Stimulated activated CD4-positive, alpha-beta T cell treated with anti-CD3 and anti-CD28 coated beads, Interleukin-2, amount 100 ng/mL, for 4 hours (primary cell): ENCODE measurements at places on chromosomes 11 and 22.

DNA sequence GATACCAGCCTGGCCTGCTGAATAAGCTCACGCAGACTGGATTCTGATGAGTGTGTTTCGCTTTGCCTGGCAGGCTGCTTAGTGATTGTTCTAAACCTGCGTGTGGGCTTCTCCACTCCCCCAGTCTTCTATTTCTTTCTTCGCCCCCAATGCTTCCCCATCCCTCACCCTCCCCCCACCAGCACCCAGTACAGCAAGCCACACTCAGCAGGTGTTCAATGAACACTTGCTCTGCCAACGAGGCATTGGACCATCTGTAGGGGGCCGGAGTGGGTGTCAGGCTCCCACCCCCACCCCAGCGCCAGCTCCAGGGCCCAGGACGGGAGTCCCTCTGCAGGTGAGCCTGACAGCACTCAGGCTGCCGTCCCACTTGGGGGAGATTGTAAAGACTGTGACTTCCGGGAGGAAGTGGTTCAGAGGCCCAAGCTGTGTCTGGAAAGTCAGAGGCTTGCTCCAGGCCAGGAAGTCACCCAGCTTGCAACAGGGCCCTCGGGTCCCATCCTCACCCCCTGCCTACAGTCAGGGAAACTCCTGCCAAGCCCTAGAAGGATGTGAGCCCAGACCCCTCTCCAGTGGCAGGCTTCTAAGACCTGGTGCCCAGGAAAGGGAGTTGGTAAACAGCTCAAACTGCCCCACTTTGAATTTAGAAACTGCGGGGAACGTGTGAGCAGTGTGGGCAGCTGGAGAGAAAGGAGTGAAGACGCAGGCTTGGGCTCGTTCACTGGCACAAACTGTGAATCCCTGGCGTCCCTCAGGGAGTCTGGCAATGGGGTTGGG is 66.3 kb upstream of the PRDM11 start:
- no peak for DNase-seq

GRCh38 chr11:120174866-120175265 is 36.0 kb upstream of the OAF start:
- DNase-seq, result no peak

- DNase-seq, result no peak
Observed at GRCh38 chr11:107844041-107844440, 14.5 kb downstream of the SLC35F2 start.

DNA sequence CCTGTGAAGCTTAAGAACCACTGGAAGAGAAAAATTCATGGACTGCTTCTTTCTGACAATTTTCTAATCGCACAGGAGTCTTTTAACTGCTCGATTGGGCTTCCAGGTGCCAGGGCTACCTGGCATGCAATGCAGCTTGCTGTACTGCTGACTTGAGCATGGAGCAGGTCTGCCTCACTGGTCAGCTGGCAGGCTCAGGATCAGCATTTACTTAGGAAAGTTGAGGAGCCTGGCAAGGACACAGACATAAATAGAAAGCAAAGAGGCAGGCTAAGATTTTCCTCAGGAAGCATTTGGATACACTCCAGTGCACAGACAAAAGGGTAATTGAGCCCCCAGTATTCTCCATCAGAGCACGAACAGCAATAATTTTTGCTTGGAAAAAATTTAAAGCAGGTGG is 163.5 kb downstream of the CSNK2A3 start:
- no peak for DNase-seq

GRCh38 chr11:34907934-34908593 is 8.1 kb downstream of the APIP start:
- DNase-seq, result no peak

GRCh38 chr11:18379201-18379600 is 15.2 kb upstream of the LDHA start:
- DNase-seq, result no peak

DNA sequence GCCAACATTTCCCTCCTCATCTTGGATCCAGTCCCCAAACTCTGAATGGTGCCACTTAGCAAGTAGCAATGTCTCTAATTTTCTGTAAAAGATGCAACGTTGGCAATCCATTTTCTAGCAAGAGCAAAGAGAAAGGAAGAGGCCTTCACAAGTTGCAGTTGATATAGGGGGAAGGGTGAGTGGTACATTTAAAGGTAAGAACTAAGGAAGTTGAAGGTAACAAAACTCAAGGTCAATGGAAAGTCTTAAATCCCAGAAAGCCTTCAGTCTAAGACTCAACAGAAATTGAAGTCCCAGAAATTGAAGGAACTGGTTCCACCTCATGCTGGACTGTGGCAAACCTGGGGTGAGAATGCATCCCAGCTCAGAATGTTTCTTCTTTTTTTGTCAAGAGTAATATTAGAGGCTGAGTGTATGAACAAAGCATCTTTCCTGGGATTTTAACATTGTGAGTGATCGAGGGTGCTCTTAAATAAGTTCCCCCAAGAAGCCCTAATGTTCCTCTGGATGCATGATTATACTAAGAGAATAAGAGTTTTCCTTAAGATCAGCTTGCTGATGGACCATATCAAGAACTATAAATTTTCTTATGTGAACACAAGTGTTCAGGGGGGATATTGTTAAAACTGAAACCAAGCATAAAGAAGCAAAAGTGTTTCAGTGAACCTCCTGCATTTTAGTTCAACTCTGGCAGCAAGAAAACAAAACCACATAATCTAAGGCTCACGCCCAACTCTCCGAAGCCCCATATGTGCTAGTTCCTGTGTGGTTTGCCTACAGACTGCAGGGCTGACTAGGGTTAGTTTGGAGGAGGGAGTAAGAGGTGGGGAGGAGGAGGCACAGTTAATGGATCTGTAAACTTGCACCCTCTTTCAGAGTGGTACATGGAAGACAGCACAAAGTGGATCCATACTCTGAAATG is at the start of gene GRAP2:
Gene GRAP2, plus strand, starts transcription at position 779 of the 922 bp plus-strand sequence. CDS start 46,023 bp downstream, outside the sequence.
- DNase-seq, result peak; percentile 55

DNA sequence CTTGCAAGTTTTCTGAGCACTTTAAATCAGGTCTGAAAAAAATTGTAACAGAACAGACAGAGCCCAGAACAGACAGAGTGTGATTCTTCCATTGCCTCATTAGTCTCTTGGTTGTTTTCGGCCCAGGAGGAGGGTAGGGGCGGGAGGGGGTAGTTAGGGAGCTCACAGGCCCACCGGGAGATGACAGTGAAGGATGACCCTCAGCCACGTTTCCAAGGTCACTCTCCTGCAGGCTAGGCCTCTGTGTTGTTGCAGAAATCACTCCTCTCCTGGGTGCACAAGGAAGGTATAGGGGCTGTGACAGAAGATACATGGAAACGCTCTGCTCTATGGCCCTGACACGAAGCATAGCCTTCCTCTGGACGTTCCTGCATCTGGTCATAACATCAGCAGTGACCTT is 69.3 kb downstream of the ABTB2 start:
- no peak for DNase-seq

DNA sequence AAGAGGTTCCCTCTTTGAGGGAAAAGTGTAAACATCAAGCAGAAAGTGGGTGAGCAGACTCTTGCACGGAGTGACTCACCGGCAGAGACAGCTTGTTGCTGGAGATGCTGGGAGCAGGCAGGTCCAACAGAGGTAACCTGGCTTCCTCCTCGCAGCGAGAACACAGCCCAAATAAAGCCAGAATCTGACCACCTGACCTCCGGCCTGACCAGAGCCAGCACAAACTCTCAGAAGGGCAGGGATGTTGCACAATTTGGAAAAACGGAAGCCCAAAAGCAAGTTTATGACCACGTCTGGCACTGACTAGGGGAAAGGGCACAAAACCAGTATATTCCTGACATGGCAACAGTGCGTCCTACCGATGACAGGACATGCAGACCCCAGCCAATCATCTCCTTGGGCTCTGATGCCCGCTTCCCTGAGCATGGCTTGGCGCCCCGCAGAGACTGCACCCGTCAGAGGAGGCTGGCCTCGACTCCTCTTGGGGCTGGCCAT is 5.4 kb downstream of the SMCO4 start:
- DNase-seq, result no peak

GRCh38 chr22:25563761-25564319 is 635 bp upstream of the GRK3 start:
- DNase-seq, result peak; percentile 7

DNA sequence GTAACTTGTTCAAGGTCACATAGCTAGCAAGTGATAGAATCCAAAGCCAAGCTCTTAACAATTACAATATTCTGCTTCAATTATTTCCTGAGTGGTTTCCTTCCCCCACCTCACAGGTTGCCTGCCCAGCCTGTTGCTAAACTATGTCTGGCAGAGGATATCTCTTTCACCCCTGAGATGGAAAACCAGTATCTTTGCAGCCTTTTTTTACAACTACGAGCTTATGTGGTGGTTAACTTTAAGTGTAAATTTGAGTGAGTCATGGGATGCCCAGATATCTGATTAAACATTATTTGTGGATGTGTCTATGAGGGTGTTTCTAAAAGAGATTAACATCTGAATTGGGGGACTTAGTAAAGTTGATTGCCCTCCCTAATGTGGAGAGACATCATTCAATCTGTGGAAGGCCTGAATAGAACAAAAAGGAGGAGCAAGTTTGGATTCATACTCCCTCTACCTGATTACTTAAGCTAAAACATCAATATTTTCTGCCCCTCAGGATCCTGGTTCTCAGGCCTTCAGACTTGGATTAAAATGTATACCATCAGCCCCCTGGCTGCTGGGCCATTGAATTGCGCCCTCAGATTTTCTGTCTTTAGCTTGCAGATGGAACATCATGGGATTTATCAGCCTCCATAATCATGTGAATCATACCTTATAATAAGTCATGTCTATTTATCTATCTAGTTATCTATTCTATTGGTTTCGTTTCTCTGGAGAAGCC is 911.9 kb downstream of the METTL15 start:
- DNase-seq, result no peak

DNA sequence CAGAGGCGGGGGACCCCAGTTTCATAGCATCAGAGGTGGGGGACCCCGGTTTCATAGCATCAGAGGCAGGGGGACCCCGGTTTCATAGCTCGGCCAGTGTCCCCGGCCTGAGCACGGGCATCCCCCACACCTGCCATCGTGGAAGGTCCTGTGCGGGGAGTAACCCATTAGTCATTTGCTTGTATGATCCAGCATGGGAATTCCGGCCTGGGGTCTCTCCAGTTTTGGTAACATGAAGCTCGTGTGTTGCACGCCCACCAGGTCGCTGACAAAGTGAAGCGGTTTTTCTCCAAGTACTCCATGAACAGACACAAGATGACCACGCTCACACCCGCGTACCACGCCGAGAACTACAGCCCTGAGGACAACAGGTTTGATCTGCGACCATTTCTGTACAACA is 29.0 kb upstream of the KRTAP5-7 start:
- DNase-seq, result no peak

DNA sequence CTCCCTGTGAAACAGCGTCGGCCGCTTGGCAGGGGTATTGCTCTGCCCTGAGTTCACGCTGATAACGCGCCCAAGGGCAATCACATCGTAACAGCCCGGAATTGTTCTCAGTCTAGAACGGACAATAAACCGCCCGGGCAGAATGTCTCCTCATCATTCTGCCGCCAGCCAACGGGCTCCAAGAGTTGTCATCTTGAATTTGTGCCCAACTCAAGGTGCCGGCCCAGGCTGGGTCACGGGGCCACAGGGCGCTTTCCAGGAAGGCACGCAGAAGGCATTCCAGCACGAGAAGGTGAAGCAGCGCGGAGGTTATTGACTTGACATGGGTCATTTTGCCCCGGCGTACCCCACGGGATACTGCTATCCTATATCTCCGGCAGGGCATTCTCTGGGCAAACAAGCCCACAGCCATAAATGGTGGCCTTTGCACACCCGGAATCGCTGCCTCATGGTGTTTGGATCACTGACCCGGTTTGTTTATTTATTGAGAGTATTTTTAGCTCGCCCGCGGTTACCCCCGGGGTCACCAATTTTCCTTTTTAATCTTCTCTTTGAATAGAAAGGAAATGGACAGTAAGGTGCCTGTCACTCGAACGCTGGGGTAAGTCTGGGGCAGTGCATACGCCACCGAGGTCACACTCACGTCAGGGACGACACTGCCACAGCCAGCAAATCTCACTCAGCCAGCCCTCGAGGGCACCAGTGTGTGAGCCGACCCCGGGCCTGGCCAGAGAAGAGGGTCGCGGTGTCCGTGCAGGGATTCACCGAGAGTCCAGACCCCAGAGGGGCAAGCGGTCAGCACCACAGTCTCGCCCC is 72.4 kb upstream of the FGF3 start:
- no peak for DNase-seq

DNA sequence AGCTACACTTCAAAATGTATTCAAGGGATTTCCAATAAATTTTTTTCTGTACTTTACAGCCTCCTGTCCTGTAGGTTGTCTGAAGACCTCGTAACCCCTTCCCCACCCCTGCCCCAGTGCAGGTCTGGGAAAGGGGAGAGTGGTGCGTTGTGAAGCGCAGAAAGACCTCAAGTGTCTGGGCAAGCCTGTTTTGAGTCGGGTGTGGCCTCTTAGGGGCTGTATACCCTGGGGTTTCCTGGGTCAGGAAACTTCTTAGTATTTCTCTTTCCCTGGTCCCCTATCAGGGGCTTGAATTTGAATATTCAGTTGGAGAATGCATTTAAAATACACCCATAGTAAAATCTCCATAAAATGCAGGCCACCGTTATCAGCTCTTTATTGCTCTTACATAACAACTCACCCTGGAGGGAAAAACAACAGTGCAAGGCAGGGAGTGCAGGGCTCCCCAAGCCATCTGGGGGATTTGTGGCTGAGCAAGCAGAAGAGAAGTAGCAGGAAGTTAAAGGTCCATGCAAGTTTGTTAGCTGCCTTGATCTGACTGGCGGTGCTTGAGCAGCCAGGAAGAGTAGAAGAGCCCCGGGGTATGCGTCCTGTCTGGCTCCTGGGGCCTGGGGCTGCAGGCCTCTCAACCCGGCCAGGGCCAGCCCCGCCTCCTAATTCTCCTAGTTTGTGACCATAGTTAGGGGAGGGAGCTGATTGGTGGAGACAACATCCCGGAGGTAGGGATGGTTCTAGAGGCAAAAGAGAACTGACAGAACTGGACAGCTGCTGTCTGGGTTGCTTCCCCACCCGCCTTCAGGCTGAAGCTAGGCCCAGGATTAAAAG is 25.7 kb downstream of the ARHGAP1 start:
- no peak for DNase-seq

DNA sequence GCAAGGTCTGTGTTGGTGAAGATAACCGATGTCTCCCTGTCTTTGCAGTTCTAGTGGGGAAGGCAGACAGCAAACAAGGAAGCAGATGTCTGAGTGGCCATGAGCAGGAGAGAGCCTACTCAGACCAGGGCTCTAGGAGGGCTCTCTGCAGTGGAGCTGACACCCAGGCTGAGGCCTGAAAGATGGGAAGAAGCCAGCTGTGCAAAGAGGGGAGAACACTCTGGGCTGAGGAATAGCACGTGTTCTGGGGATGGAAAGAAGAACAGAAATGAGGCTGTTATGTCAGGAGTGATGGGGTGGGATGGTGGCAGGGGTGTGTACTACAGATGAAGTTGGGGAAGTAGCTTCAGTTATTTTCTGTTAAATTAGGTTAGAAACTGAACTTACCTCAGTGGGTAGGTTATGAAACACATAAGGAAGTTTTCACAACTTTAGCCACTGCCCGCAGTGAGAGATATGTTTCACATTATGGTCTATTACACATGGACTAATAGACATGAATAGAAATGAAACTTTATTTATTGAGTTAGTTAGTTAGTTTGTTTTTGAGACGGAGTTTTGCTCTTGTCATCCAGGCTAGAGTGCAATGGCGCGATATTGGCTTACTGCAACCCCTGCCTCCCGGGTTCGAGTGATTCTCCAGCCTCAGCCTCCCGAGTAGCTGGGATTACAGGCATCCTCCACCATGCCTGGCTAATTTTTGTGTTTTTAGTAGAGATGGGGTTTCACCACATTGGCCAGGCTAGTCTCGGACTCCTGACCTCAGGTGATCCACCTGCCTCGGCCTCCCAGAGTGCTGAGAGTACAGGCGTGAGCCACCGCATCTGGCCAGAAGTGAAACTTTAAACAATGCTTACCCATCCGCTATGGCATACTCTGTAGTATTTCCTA is 7.8 kb downstream of the DCPS start:
- DNase-seq, result no peak
